ENCODE measurements at places on chromosomes 3 and 15.

DNA sequence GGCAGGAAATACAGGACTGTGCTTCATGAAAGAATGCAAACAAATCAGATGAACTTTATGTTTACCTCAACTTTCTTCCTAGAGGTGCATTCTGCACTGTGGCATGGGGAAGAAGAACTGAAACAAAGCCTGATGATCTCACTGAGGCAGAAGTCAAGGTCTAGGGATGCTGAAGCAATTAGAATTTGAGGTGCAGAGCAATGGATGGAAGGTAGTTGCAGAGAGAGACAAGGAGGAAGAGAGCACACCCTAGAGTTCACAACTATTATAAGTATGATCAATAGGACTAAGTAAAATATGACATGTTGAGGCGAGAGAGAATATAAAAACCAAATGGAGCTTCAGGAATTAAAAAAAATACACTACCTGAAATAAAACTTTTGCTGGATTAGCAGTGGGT is 420.1 kb downstream of the EDEM1 start:
- no peak for DNase-seq

- no peak for DNase-seq
These were observed 365.6 kb downstream of the SV2B start for GRCh38 chr15:91465696-91466095.

DNA sequence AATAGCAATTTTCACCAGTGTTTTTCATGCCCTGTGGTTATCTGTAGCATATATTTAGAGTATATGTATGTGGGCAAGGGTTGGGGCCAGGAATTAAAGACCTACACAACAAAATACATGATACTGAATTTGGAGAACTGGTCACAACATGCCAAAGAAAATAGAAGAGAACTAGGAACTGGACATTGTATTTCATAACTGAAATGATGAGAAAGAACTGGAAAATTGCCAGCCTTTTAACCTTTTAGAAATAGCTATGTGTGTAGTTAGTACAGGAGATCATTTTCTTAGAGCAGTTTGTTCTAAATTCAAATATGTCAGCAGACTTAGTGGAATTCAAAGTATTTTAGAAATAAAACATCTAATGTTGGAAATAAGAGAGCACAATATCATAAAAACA is 227.1 kb upstream of the CGNL1 start:
- no peak for DNase-seq

DNA sequence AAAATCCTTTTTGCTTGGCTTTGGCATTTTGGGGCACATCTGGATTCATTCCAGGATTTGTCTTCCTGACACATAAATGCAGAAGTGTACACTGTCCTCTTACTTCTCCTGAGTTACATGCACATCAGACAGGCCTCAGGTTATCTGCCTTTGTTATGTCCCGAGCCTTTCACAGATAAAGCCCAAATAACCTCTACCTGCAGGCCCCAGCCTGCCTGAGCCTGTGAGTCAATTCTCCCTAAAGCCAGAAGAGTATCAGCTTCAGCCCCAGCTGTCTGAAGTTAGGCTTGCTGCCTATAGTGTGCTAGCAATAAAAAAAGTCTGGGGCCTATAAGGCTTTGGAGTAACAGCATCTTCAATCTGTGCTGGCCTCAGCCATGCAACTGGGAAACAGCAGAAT is 17.7 kb upstream of the GSK3B start:
- no peak for DNase-seq

DNA sequence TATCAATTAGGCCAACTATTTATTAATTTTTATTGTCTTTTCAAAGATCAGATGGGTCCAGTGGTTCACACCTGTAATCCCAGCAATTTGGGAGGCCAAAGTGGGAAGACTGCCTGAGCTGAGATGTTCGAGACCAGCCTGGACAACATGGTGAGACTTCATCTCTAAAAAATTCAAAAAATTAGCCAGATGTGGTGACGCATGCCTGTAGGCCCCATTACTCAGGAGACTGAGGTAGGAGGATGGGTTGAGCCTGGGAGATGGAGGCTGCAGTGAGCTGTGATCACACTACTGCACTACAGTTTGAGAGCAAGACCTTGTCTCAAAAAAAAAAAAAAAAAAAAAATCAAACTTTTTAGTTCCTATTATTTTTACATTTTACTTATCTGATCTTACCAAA is 8.2 kb downstream of the AP3S2 start:
- no peak for DNase-seq

DNA sequence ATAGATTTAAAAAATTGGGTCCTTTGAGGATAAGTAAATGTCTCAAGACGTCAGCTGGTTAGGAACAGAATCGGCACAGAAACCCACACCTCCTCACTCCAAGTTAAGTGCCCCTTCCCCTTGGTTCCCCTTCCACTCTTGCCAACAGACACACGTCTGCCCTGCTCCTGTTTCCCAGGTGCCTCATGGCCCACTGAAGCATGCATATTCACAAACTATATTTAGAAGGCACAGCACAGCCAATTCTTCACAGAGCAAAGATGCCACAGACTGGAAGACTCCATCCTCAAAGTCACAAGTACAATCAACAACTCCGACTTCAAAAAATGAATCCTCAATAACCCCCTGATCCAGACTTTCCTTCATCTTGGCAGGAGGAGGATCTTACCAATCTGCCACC is 295.4 kb upstream of the NR2F2 start:
- no peak for DNase-seq

DNA sequence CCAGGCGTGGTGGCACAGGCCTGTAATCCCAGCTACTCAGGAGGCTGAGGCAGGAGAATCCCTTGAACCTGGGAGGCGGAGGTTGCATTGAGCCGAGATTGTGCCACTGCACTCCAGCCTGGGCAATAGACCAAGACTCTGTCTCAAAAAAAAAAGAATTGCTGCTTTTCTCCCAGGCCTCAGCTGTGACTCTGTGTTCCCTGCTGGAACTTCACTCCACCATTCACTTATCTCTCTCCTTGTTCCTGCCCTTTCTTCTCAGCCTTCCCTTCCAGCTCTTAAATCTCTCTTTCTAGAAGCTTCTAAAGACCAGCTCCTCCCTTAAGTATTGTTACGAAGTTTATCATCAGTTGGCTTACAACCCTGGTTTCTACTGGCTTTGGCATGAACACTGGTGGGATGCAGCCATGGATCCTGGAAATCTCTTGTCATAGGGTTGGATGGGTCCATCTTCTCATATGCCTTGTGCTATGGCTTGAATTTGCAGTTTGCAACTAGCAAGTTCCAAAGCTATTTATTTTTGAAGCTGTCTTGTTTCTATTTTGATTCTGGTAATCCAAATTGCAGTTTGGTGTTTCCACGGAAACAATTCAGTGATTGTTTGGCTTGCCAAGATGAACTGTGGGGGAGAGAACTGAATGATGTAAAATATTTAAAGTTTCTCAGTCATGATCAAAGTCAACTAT is 10.5 kb downstream of the C3orf62 start:
- DNase-seq = no peak

- no peak for DNase-seq
These were observed 93.7 kb downstream of the MCTP2 start for GRCh38 chr15:94324835-94325767.

- DNase-seq = no peak
These were observed 85.4 kb downstream of the SMAD6 start for GRCh38 chr15:66787489-66787871.

GRCh38 chr15:90011705-90012104 is 10.6 kb downstream of the ZNF710 start:
- DNase-seq = no peak

DNA sequence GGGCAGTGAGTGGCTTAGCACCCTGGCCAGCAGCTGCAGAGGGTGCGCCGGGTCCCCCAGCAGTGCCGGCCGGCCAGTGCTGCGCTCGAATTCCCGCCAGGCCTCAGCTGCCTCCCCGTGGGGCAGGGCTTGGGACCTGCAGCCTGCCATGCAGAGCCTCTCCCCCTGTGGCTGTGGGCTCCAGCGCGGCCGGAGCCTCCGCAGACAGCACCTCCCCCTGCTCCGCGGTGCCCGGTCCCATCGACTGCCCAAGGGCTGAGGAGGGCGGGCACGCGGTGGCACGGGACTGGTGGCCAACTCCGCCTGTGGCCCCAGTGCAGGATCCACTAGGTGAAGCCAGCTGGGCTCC is 386.3 kb downstream of the CNTN4 start:
- DNase-seq = no peak

GRCh38 chr15:73809728-73810501 is 56.8 kb upstream of the INSYN1 start:
- DNase-seq = no peak

DNA sequence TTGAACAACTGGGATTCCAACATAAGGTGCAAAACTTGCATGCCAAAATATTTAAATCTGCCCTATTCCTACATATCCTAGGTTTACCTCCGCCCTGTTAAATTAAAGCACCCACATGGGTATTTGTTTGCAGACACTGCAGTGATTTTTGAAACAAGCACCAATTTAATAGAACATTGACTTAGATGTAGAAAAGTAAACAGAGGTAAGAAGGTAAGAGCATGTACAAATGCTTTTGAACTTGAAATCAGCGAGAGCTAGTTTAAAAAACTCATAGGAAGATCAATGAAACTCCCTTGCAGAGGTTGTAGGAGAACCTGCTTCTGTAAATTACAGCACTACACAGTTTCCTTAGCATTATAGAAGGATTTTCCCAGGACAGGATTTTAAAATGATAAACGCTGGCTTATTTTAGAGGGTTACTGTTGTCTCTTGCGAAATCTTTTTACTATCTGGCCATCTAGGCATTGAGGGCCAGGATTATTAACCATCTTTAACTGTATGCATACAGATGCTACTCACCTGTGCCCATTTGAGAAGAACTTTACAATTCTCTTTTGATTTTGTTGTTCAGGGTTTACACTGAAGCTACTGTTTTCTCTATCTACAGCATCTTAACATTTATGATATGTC is 284.8 kb downstream of the FEZF2 start:
- no peak for DNase-seq

DNA sequence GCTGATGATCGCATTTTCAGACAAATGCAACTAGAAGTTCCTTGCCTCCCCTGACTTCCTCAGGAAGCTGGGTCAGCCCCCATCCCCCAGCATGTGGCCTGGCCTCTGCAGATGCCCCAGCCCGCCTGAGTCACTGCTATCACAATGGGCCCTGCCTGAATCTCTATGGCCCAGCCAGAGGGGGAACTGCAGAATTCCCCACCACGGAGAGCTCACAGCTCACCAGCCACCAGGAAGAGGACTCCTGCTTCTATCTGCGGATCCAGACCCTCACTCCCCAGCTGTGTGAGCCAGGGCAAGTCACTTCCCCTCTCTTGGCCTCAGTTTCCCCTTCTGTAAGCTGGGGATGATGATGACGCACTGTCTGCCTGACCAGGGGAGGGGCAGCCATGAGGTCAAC is 6.9 kb downstream of the PLXND1 start:
- DNase-seq = no peak

- no peak for DNase-seq
These were observed 298.5 kb downstream of the RPLP1 start for GRCh38 chr15:69751147-69751546.

GRCh38 chr3:113273604-113274378 is 62.4 kb downstream of the BOC start:
- DNase-seq = no peak

DNA sequence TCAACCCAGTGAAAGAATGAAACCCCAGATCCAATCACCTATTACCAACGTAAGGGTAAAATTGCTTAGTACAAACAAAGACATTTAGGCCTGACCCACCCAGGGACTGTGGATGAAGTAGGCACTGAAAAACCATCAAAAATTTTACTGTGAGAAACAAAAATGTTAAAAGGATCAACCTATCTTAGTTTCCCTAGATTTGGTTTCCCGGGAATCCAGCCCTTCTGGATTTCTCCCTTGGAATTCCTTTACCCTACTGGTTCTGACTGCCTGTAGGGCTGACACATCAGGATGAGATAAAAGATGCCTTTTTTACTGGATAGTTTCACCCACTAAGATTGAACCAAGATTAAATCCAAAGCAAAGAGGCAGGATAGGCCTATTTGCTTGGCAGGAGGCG is 102.7 kb downstream of the SCAPER start:
- no peak for DNase-seq

- peak; percentile 3 for DNase-seq
These were observed 543 bp downstream of the MEF2A start for GRCh38 chr15:99566157-99566897.

DNA sequence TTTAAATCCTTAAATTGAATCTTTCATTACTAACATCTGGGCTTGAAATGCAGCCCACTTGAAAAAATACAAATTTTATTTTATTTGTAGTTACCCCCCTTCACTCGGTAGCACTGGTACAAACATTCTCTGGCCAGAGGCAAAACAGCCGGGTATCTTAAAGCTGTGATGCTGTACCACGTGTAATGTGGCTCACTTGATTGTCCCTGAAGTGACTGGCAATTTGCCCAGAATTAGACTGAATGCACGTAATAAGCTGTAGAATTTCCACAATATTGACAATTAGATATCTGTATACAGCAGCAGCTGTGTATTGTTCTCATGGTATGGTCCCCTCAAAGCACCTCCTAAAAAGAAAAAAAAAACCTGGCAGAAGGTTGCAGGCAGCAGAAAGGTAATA is 192.8 kb upstream of the TBC1D5 start:
- no peak for DNase-seq

GRCh38 chr3:42588625-42589024 is 2.0 kb upstream of the SS18L2 start:
- no peak for DNase-seq

DNA sequence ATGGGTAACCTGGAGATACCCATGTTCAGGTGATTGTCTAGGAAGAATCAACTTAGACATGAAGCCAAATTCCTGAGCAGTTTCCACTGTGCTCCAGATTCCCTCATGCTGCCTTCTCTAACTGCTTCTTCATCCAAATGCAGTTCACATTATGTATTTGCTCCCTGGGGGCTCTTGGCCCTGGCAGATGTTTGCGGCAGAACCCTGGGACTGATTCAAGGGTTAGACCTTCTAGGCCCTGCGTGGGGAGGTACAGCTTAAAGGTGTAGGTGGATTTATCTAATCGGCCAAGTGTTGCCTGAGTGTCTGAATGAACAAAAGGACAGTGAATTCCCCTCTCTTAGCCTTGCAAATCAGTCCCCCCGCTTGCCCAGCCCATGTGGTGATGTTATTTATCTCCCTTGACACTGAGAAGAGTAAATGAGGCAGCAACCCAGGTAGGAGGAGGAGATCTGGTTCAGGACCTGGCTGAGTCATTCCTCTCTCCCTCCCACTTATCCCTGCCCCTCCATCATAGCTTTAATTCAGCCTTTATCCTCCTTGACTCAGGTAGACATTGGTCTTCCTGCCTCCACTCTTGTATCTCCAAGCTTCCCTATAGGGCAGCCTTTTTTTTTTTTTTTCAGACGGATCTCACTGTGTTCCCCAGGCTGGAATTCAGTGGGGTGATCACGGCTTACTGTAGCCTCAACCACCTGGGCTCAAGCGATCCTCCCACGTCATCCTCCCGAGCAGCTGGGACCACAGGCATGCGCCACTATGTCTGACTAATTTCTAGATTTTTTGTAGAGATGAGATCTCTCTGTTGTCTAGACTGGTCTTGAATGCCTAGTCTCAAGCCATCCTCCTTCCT is 54.8 kb downstream of the MAGEF1 start:
- no peak for DNase-seq

Measured in NCI-H446 (cell line).